ENCODE measurements at places on chromosomes 1 and 21.

- DNase-seq: no peak
Measured at GRCh38 chr1:3656450-3657095, 4.3 kb downstream of the TP73 start.

GRCh38 chr1:55860326-55860725 lies 645.2 kb upstream of the USP24 start:
- no peak for DNase-seq

GRCh38 chr1:225318706-225319575 lies 108.9 kb downstream of the LBR start:
- DNase-seq: peak; percentile 52

DNA sequence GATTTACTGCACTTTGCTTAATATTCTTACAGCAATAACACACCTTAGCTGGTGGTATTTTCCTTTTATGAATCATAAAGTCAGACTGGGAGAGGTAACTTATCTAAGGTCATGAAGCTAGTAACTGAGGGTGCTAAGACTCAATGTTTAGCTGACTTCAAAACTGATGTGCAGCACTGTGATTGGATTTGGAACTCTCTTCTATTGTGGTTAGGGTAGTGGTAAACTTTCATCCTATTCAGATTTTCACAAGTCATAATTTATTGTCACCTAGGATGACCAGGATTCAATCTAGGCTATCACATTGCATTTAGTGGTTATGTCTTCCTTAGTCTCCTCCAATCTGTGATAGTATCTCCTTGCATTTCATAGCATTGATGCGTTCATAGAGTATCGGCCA lies 18.9 kb downstream of the EPB41 start:
- no peak for DNase-seq

- no peak for DNase-seq
Measured at GRCh38 chr21:20511216-20511880, 486.9 kb upstream of the NCAM2 start.

DNA sequence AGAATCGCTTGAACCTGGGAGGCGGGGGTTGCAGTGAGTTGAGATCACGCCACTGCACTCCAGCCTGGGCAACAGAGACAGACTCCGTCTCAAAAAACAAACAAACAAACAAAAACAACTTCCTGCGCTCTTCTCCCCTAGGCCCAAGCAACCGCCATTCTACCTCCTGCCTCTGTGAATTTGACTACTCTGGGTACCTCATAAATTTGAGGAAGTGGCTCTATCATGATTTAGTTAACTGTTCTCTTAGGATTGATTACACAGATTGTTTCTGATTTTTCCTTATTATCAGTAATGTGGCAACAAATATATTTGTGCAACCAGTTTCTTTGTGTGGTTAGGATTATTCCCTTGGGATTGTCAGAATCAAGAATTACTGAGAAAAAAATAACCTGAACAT lies 29.7 kb downstream of the OPTC start:
- no peak for DNase-seq

DNA sequence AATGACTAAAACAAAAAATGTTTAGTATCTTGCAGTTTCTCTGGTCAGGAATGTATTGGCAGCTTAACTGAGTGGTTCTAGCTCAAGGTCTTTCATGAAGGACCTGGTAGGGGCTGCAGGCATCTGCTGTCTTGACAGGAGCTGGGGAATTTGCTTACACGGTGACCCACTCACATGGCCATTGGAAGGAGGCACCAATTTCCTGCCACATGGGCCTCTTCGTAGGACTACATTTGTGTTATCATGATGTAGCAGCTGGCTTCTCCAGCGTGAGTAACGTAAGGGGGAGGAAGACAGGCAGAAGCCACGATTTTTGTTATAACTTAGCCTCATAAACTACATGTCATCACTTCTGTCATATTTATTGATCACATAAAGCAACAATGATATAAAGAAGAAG lies 376.3 kb downstream of the AMY1C start:
- no peak for DNase-seq

GRCh38 chr1:49059087-49059486 lies 282.4 kb upstream of the BEND5 start:
- no peak for DNase-seq
